NCI-H526 treated with DMSO at 0.1 percent for 48 hours (cell line): ENCODE measurements at places on chromosomes 4 and X.
A peak's percentile ranks its signal among the peaks of the same experiment; 100 is the strongest.

- no peak for DNase-seq
These were observed 12.4 kb downstream of the PHKA2 start for GRCh38 chrX:18971506-18971905.

- no peak for DNase-seq
These were observed 247.9 kb downstream of the ADAM29 start for GRCh38 chr4:175166020-175166419.

GRCh38 chrX:50565718-50566117 lies 95.1 kb upstream of the DGKK start:
- peak; percentile 81 for DNase-seq

DNA sequence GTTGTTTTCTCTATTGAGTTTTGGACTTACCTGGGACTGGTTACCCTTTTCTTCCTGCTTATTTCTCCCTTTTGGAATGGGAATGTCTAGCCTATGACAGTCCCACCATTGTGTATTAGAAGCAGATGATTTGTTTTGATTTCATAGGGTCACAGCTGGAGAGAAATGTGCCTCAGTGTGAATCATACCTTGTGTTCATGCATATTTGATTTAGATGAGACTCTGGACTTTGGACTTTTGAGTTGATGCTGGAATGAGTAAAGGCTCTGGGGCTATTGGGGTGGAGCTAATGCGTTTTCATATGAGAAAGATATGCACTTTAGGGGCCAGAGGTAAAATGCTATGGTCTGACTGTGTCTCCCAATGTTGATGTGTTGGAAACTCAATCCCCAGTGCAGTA lies 30.5 kb upstream of the TEX13C start:
- DNase-seq: no peak

GRCh38 chrX:15606136-15606535 lies 5.4 kb upstream of the ACE2 start:
- no peak for DNase-seq

- DNase-seq: no peak
These were observed 105.2 kb downstream of the PHOX2B start for GRCh38 chr4:41643331-41643730.

GRCh38 chrX:135541351-135541750 lies 20.9 kb downstream of the INTS6L start:
- no peak for DNase-seq

DNA sequence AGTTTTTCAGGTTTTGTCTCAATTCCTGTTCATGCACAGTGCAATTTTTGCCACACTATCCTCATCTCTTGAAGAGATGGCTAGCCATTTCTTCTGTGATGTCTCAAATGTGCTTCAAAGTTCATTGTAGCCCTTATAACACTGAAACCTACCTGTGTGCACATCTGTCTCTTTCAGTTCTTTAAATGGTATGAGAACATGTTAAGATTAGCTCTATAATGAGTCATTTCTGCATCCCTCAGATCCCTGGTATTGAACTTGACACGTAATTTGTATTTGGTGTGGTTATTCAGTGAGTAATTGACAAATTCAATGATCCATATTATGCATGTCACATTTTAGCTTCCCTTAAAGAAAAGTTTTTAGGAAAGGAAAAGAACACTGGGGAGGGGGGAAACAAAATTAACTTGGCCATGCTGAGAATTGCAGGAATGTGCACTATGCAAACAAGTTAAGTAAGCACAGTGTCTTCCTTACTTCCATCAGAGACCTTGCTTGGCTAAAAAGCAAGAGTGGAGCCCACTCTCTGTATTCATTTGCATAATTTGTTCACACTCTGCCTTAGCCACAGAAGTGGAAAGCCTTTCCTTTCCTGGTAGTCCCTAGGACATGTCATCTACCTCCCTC lies 659.8 kb upstream of the MAGEB2 start:
- no peak for DNase-seq

DNA sequence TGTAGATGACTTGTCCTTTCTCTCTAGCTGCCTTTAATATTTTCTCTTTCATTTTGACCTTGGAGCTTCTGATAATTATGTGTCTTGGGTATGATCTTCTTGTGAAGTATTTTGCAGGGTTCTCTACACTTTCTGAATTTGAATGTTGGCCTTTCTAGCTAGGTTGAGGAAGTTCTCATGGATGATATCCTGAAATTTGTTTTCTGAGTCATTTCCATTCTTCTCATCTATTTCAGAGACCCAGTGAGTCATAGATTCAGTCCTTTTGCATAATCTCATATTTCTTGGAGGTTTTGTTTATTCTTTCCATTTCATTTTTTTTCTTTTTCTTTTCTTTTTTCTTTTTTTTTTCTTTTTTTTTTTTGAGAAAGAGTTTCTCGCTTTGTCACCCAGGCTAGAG lies 585.7 kb upstream of the PABPC4L start:
- DNase-seq: no peak

DNA sequence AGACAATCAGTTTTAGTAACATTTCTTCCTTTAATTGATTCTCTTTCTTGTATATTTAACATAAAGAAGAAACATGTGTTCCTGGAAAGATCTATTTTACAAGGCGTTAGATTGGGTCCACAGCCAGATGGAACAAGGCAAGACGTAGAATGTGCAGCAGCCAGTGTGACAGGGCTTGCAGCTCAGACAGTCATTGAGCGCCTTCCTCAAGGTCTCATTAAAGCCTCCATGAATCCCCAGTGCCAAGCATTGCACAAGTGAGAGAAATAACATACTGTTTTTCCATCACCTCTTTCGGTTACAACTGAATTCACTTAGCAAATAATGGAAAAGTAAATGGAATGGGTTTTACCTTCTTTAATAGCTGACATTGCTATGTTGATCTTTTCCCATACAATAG lies 292.5 kb downstream of the USP46 start:
- no peak for DNase-seq

- no peak for DNase-seq
These were observed 9.3 kb downstream of the LCORL start for GRCh38 chr4:18012134-18012806.
